ENCODE measurements at places on chromosomes 5 and 9. TPM values are rescaled to one million over a fixed set of nuclear protein-coding genes. Genes with fewer than 3 reads are reported as not detected.

Gene COL15A1
- total RNA-seq, result 0.57 TPM

Gene CLIC3
- total RNA-seq, result 5.6 TPM

Gene MYMK
- total RNA-seq, result not detected

Gene NPM1
- total RNA-seq, result 3,289 TPM

Gene PCA3
- total RNA-seq, result not detected

Gene SLCO6A1
- not detected for total RNA-seq

Measured in A549 treated with AZD2906 at 1 μM for 4 hours (cell line).